NCI-H1694 (cell line): ENCODE measurements at places on chromosomes 5 and 9.

GRCh38 chr5:109921735-109922380 lies 232.1 kb downstream of the MAN2A1 start:
- no peak for DNase-seq

- DNase-seq = no peak
Observed at GRCh38 chr5:2381861-2382260, 369.6 kb downstream of the IRX2 start.

GRCh38 chr5:178282391-178282790 lies 49.8 kb upstream of the PHYKPL start:
- no peak for DNase-seq

DNA sequence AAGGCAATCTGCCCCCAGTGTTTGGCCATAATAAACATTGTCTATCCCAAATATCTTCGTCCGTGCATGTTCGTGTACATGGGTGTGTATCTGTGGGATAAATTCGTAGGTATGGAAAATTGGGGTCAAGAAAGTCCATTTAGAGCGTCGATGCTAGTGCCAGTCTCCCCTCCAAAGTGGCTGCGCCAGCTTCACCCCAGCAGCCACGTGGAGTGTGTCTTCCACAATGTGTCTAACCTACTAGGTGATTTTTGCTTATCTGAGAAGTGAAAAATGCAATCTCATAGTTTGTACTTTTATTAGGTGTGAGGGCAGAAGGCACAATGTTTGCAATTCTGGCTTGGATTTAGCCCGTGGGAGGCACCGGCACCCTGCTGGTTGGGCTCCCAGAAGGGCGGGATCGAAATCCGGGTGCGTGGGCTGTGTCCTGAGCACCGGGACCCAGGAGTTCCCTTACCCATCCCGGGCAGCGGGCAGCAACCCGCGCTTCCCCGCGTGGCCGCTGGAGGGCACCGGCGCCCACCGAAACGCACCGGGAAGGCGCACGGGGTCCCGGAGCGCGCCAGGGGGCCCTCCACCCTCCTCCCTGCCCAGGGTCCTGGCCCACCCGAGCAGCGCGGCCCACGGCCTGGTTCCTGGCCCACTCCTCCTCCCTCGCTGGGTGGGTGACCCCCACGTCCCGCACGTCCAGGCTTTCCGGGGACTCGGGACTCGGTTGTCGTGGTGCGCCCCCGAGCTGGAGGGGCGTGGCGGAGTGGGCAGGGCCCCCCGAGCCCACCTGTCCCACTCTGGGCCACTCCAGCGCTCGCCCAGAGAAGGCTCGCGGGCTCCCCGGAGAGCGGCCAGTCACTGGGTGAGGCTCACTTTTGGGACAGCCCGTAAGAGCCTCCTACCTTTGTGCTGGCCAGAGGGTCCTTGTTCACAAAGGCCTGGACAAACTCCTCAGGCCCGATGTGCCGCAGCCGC lies 55.4 kb upstream of the RNF130 start:
- no peak for DNase-seq

DNA sequence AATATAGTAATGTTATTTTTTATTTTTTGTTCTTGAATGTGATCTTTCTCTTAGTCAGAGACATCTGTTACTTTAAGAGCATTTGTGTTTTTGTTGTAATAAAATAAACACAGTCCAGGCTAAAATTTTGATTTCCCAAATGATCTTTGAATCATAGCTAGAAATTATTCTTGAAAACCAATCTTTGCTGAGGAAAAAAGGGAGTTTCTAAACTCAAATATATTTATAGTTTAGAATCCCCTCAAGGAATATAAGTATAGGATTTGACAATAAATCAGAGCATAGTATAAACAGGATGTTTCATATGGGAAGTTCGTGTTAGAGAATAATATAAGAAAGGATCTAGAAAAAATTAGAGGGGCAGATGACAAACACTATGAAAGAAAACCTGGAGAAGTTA lies 118.8 kb upstream of the ADAMTS19 start:
- no peak for DNase-seq

DNA sequence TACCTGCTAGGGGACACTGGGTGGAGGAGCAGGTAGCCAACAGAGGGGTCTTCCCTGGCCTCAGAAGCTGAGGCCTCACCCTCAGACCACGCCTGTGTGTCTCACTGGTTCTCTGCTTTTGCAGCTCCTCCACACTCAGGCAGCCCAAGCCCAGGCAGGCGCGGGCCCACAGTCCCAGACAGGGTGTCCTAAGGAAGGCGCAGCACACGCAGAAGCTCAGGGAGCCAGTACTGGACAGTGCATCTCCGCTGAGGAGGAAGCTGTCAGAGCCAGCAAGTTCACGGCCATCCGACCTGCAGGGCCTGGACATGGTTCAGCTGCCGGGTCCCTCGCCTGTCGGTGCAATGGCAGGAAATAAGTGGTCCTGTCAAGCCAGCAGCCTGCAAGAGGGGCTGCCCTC lies 25.3 kb downstream of the CFAP90 start:
- no peak for DNase-seq

DNA sequence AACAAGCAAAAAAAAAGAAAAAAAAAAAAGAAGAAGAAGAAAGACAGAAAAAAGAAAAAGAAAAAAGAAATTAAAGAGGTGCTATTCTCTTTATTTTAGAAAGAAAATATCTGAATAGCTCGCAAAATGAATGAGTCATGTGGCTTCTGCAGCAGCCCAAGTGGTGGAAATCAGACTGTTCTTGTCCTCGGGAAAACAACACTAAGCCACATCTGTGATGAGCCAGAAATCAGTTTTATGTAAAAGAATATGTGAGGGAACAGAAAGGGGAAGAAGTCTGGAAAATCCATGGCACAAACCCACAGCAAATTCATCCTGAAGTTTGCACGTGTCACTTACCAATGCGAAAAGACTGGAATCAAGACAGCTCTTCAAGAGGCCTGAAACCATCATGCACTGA lies 118.7 kb upstream of the GAS1 start:
- no peak for DNase-seq

GRCh38 chr9:123954518-123955280 lies 24.8 kb upstream of the DENND1A start:
- DNase-seq = no peak

DNA sequence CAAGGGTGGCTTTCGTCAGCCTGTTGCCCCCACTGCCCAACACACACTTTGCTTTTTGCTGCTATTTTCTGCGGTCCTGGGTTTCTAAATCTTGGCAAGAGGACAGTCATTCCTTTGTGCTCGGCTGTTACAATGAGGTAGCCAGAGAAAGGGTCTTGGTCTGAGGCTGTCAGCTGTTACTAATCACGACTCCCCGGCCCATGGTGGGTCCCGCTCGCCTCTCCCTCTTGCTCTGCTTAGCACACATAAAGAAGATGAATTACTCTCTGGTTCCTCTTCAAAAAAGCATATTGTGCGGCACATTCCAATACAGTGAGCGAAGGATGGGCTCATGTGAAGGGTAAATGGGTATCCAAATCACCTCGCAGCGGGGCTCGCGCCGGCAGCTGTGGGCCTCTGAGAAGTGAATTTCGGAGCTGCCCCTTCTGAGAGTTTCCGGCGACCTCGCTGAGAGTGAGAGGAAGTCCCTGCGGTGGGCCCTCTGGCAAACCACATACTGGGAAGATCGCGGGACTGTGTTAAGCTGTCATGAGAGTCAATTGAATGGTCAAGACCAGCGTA lies 56.0 kb downstream of the SLC1A3 start:
- no peak for DNase-seq
